ENCODE measurements at places on chromosomes 6 and 20.

GRCh38 chr6:2054516-2055067 is 190.8 kb downstream of the GMDS start:
- DNase-seq = no peak

GRCh38 chr6:139530561-139530960 is 156.1 kb upstream of the CITED2 start:
- DNase-seq = no peak

DNA sequence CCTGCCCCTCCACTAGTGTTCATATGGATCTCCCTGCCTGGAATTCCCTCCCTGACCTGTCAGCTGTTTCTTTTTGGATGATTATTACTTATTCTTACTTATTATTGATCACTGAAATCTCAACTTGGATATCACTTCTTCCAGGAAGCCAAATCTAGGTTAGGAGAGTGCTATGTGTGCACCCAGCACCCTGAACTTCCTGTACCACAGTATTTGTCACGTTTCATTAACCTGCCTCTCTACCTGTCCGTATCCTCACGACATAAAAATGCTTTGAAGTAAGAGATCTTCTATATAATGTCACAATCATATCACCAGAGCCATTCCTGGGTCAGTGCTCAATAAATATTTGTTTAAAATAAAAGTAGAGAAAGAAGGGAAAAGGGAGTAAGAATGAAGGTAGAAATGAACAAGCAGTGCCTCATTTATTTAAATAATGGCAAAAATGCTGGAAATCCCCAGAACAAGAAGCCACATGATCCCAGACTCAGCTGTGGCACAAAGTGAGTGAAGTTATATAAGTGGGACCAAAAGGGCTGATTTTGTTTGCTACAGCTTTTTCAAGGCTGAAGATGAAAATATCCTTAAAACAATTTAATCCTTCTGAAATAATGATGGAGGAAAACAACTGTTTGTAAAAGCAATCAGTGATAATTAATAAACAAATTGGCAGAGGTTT is 88.0 kb upstream of the MANEA start:
- DNase-seq = no peak

GRCh38 chr6:16179970-16180431 is 51.1 kb downstream of the MYLIP start:
- DNase-seq = no peak

DNA sequence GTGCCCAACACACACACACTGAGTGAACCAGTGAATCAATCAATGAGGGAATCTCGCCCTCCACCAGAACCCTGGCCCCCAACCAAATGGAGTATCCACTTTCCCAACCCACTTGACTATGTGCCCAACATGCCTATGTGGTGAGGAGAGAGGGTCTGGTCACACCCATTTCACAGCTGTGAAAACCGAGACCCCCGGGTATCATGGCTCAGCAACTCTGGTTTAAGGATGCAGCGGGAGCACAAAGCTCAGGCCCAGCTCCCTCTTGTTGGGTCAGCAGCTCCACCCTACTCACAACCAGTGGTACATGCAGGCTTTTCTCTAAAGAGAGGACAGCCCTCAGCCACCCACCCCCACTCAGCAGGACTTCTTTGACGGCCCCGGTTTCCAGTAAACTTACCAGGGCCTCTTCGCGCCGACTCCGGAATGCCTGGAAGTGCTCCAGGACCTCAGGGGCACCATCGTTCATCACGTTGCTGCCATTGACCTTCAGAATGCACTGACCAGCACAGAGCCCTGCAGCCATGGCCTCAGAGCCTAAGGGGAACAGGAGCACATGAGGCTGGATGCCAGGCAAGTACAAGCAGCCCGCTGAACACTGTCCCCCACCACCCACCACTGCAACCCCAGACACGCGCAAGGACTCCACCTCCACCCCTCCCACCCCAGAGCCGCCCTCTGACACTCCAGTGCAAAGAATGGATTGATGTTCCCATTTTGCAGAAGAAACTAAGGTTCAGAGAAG is 174.7 kb downstream of the PREX1 start:
- no peak for DNase-seq

GRCh38 chr20:3919352-3919751 is 30.2 kb downstream of the PANK2 start:
- no peak for DNase-seq

DNA sequence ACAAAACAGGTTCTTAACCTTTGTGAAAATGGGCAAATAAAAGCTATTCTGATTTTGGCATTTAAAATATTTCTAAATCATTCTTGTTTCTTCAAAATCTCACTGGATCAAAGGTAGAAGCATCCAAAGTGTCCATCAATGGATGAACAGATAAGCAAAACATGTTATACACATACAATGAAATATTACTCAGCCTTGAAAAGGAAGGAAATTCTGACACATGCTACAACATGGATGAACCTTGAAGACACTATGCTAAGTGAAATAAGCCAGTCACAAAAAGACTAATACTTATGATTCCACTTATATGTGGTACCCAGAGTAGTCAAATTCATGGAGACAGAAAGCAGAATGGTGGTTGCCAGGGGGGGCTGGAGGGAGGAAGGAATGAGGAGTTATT is 45.9 kb downstream of the SNX14 start:
- DNase-seq = no peak

DNA sequence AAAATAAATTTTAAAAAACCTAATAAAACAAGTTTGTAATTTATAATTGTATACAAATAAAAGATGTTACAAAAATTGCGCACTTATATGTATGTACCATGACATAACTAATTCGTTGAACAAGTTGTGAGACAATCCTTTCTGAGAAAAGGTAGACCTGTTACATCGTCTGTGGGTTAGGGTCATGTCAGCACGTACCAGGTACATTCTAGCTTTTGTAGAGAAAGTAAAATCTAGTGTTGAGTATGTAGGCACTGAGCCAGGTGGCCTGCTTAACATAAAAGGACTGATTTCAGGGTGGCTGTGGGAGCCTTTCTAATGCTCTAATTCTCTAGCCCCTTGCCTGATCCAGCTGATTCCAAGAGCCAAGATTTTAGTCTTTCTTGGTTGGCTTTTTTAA is 10.4 kb downstream of the RPL7L1 start:
- no peak for DNase-seq

DNA sequence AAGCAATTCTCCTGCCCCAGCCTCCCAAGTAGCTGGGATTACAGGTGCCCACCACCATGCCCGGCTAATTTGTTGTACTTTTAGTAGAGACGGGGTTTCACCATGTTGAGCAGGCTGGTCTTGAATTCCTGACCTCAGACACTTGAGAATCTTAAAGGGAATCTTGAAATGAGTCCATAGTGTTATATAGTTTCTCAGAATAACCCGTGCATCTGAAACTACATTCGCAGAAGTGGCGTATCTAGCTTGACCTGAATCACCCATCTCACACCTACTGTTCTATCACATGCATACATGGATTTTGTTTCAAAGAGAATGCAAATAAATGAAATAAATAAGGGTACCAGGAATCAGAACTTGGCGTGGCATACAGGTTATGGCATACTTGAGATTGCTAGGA is 65.0 kb downstream of the NCOA7 start:
- no peak for DNase-seq

DNA sequence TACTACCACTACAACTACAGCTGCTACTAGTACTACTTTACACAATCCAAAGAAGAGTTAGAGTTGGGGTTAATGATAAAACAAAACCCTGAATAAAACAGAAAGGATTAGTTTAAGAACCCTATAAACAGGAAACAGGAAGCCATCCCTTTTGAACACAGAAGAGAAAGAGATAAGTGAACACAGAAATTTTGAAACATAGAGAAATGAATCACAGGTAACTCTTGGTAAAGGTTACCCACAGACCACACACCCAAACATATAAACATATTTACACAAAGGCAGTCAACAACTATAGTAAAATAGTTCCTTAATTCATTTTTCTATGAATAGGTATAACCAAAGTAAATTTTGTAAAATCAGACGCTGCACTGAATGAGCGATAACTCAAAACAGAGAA is 98.1 kb downstream of the RNGTT start:
- no peak for DNase-seq

DNA sequence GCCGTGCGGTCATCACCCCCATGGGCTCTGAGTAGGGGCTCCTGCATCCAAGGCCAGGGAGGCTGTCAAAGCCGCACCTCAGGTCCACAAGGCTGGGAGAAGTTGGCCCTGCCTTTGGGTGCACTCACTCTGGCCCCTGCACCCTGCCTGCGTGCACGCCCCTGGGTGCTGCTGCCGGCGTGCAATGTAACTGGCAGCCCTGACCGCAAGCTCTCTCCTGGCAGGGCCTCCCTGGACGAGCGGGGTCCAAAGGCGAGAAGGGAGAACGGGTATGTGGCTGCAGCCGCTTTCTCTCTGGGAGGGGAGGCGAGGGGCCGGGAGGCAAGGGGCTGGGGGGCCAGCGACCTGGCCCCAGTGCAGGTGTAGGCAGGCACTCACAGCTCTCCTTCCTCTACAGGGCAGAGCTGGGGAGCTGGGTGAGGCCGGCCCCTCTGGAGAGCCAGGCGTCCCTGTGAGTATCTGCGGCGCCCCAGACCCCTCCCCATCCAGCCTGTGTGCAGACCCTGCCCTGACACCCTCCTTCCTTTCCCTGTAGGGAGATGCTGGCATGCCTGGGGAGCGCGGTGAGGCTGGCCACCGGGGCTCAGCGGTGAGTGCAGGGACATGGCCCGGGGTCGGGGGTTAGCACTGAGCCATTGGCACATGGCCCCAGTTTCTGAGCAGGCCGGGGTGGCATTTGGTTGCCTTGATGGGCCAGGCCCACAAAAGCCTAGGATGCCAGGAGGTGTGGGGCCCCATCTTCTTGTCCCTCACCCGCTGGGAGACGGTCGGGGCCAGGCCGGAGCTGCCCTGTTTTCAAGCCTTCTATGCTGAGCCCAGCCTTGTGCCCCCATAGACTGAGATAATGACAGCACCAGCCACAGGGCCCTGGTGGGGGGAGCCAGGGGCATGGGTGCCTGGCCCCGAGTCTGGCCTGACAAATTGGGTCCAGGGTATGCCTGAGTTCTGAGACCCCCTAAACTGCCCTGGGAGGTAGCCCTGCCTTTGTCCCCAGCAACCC is 12.7 kb downstream of the COL9A3 start:
- DNase-seq = no peak

GRCh38 chr20:11652128-11652527 is 265.6 kb upstream of the BTBD3 start:
- no peak for DNase-seq

- no peak for DNase-seq
These were observed 27.9 kb downstream of the GCLC start for GRCh38 chr6:53517021-53517420.

DNA sequence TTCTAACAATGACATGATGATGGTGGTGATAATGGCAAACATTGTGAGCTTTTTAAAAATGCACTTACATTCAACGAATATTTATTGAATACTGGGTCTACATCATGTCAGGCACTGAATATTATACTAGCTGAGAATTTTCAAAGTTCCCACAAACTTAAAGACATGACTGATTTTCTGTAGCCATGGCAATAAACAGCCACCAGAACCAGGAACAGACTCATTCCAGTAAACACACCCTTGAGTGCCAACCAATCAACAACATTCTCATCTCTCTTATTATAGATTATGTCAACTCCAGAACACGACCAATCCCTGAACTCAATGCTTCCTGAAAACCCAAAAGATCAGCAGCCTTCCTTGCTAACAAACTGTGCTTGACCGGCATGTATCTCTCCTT is 212.4 kb upstream of the RUNX2 start:
- no peak for DNase-seq

GRCh38 chr6:47495954-47496545 is 18.5 kb downstream of the CD2AP start:
- DNase-seq = no peak

- DNase-seq = no peak
These were observed 11.5 kb downstream of the TAAR2 start for GRCh38 chr6:132612449-132613108.

DNA sequence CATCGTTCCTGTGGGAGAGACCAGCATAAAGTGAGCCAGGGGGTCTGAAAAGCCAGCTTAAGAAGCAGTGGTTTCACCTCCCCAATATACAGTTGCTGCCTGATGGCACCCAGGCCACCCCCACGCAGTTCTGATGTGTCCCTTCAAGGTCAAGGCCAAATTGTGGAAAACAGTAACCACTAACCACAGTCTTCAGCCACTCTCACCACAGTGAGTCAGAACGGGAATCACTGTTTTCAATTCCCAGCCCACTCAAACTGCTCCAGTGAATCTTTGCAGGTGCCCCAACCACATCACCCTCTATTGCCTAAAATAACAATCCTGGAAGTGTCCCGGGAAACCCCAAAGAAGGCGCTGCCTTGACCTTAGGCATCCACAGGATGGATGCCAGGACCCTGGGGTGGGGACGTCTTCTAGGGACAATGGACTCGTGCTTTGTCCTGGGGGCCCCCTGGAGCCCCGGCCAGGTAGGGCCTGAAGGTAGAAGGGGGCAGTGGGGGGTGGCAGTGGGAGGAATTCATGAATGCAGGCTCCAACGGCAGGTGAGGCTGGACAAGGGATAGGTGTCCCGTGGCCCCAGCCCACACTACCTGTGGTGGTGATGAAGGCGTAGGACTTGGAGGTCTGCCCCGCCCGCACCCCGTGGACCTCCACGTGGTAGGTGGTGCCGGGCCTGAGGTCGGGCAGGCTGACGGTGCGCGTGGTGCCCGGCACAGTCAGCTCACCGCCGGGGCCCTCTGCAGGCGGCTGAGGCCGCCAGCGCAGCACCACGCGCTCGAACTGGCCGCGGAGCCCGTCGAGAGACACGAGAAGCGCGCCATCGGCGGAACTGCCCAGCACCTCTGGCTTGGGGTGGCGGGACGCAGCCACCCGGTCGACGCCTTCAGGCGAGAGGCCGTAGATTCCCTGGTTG is 22.2 kb downstream of the TNXB start:
- peak; percentile 48 for DNase-seq

DNA sequence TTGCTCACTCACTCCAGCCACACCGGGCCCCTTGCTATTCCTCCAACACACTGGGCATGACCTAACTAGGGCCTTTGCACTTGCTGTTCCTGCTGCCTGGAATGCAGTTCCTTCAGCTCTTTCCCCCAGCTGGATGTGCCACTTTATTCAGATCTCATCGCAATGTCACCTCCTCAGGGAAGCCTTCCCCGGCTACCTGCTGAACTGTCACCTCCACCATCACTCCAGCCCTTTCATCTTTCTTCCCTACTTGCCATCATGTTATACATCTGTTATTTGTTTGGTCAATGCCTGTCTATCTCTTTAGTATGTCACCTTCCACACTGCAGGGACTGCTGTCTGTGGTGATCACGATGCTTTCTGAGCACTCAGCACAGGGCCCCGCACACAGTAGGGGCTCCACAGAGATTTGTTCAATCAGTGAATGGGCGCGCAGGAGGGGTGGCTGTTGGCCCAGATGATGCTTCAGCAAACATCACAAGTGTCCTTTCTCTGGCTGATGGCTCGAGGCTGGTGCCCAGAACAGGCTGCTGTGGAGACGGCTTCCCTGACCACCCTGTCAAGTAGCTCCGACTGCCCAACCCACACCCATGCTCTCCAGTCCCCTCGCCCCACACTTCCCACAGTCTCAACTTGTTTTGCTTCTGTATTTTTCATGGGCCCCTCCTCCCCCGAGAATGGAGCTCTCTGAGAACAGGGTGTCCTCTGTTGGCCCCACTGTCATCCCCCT is 31.8 kb downstream of the CEBPB start:
- DNase-seq = no peak

GRCh38 chr6:14280006-14280510 is 162.5 kb downstream of the CD83 start:
- no peak for DNase-seq

Measured in GM06990 (cell line).